GM10248 (cell line): ENCODE measurements at places on chromosomes 6 and 20.

- DNase-seq = no peak
Measured at GRCh38 chr20:20969701-20970280, 136.4 kb downstream of the LINC00237 start.

DNA sequence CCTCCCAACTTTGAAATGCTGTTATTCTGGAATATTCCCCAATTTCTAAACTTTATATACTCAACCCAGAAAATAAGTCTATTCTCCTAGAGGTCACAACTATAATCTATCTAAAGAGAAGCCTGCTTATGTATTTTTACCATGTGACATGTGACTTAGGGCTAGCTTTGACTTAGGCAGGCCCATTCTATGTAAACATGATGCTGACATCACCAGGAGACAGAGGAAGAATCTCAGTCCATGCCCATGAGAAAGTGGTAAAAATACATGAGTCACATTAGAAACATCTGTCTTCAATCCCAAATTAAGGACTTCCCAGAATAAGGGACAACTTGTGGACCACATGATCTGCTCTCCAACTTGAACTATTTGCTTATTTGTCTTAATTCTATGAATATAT is 113.6 kb upstream of the ID4 start:
- no peak for DNase-seq

GRCh38 chr20:38144974-38145728 is 19.9 kb downstream of the TGM2 start:
- no peak for DNase-seq

- no peak for DNase-seq
Measured at GRCh38 chr6:144530118-144530517, 245.0 kb downstream of the UTRN start.

GRCh38 chr20:25382704-25383370 is 7.8 kb downstream of the ABHD12 start:
- no peak for DNase-seq

GRCh38 chr6:30450909-30451841 is 38.1 kb upstream of the HLA-E start:
- DNase-seq = peak; percentile 63

- no peak for DNase-seq
Measured at GRCh38 chr6:105034470-105034869, 77.6 kb downstream of the LIN28B start.

GRCh38 chr20:60921022-60921622 is 330.9 kb upstream of the CDH4 start:
- DNase-seq = no peak

- no peak for DNase-seq
Measured at GRCh38 chr20:62162765-62163484, 19.4 kb downstream of the SS18L1 start.

DNA sequence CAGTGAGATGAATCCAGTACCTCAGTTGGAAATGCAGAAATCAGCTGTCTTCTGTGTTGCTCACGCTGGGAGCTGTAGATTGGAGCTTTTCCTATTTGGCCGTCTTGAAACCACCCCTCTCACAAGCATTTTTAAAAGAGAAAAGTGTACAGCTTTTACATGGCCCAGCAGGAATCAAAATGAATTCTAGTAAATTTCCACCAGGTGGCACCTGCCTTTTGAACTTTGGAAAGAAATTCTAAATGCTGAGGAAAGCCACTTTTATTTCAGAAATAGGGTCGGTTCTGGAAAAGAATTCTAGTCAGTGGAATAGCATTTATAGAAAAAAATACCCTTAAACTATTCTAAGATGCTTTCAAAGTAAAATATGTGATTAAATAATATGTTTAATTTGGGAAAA is 647.8 kb downstream of the CD109 start:
- no peak for DNase-seq

- DNase-seq = no peak
Measured at GRCh38 chr20:45061244-45061643, 39.7 kb downstream of the KCNS1 start.

DNA sequence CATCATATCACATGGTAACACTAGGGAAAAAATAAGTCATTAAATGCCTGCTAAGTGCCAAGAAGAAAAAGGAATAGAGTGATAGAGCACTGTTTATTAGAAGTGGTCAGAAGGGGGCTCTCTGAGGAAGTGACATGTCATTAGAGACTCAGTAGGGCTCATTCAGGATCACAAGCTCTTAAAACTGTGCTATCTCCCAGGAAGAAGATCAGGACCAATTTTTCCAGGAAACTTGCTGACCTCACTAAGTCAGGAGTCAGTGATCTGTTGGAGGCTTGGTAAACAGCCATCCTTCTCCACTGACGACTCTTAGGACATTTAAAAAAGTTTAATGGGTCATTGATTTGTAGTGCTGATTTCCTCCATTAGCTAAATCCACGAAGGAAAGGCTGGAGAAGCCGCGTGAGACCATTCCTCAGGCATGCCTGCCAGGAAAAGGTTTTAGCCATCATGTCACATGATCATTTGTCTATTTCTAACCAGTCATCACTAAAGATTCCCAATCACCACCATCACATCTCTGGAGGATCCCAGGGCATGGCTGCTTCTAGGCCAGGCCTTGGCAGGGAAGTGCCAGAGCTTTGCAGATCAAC is 5.9 kb upstream of the PTPN1 start:
- no peak for DNase-seq

- no peak for DNase-seq
Measured at GRCh38 chr6:134678436-134678889, 271.4 kb downstream of the ALDH8A1 start.

DNA sequence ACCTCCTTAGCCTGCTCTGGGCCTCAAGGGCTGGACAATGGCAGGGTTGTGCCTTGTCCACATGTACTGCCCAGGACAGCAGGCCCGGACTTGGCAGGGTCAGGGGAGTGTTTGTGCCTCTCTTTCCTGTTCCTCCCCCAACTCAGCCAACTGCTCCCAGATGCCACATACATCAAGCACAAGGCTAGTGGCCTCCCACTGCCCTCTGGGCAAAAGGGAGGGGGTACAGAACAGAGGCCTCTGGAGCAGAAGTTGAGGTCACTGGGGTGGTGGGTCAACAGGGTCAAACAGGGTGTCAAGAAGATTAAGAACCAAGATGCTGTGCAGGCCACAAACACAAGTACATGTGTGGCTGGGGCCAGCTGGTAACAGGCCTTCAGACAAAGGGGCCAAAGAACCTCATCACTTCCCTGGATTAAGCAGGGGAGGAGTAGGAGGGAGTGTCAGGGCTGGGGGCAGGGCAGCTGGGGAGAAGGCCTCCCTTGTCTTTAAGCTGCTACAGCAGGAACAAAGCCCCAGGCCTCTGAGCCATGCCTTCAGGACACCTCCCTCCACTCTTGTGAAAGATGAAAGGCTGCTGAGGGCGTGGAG is 36.0 kb downstream of the KCNK5 start:
- DNase-seq = no peak

GRCh38 chr6:36722365-36722764 is 24.7 kb downstream of the RAB44 start:
- DNase-seq = no peak

DNA sequence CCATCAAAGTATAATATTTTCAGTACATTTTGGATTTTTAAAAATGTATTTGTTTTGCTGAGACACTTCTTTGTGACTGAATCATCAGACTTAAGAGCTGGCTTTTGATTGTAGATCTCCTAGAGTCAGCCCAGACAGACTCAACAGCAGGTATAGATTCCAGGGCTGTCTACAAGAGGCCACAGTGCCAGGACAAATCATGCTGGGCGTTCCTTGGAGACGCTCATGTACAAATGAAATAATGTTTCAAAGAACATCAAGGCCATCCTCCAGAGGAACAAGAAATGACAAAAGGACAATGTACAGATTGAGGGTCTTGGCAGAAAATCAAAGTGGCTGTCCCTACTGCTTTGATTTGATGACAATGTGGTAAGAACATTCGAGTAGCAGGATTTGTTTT is 369.3 kb downstream of the GRIK2 start:
- no peak for DNase-seq

DNA sequence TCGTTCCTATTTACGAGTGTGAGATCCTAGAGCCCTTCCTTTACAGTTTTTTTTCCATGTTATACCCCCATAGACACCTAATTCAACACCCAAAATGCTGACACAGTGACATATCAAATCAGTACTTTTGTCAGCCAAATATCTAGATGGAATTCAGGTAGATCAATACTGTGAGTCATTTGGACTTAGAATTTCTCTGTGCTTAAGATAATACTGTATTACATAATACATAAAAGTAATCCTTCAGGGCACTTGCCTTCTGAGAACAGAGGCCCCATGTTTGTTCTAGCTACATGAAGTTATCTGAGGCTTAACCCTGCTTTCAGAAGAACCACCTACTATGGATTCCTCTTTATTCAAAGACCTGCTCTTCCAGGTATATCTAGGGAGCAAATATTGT is 623.1 kb downstream of the PHF3 start:
- DNase-seq = no peak

GRCh38 chr6:108294297-108294726 is 542 bp upstream of the AFG1L start:
- no peak for DNase-seq

DNA sequence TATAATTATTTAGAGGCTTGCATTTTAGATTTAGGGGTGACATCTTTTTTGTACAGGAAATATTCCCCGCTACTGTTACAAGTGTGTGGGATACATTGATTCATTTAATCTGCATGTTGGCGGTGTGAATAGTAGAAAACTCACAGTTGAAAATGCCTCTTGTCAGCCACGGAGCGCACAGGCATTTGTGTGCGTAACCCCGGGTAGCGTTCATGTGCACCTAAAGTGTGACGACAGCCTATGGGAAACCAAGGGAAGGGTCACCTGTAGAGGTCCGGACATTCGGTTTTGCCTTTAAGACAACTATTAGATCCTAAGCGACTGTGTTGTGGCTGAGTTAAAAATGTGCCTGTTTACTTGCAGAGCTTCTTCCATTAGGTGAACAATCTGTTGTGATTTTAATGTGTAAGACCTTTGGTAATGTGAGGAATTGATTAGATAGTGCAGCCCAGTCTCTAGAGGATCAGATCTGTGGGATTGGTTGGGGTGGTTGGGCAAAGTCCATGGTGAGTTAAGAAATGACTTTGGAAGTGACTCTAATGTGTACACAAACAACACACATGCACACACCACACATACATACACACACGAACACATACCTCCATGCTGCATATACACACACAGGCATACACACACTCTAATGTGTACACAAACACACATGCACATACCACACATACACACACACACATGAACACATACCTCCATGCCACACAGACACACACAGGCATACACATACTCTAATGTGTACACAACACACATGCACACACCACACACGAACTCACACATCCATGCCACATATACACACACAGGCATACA is 15.7 kb downstream of the ERMARD start:
- DNase-seq = no peak
